ENCODE measurements at places on chromosomes 4 and X.

DNA sequence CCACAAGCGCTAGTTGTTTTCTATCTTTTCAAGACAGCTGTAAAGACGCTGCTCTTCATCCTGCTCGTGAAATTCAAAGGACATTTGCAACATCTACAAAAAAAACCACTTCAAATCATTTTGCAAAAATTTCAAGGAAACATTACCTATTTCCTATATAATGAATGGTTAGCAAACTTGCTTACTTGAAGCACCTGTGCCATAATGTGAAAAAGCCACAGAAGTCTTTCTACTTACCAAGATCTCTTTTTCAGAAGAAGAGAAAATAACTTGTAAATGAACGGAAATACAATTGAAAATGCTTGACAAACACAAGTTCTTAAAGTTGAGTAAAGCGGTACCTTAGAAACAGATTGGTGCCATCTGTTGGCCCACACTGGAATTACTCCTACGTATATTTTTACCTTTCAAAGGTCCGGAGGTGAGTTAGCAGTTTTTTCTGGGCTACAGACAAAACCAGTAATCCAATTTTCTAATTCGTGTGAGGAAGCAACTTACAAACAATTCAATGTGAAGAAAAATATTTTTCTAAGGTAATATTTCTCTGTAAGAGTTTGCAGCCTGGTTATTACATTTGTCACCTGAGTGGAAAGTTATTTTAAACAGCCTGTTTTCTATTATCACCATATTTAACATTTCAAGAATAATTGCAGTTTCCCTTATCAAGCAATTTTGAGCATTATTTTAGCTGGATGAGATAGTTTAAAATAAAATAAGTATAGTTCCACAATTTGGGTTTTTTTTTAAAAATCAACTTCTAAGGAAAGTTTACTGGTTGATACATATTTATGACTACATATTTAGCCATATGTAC, at the start of gene TLR6:
Gene TLR6 (minus strand): TSS at position 294 of the 814 bp plus-strand sequence. CDS start 27,344 bp downstream, outside the sequence.
- DNase-seq = peak; percentile 80

DNA sequence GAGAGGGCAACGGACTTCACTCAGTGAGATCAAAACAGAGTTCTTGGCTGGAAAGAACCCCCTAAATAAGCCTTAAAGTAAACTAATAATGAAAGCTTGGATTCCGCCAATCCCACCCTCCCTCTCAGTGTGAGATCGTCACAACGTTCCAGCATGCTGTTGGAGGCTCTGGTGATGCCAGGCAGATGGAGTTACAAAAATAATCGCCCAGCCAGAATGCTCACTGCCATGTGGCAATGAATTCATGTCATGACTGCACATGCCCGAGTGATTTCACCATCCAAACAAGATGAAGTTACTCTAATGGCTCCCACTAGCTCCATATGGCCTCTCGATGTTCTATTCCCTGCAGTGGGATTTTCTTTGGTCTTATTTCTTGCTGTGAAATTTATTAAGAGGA, 248.0 kb downstream of the SPATA18 start:
- no peak for DNase-seq

- DNase-seq = no peak
Measured at GRCh38 chrX:78119521-78120227, 15.6 kb downstream of the PGK1 start.

DNA sequence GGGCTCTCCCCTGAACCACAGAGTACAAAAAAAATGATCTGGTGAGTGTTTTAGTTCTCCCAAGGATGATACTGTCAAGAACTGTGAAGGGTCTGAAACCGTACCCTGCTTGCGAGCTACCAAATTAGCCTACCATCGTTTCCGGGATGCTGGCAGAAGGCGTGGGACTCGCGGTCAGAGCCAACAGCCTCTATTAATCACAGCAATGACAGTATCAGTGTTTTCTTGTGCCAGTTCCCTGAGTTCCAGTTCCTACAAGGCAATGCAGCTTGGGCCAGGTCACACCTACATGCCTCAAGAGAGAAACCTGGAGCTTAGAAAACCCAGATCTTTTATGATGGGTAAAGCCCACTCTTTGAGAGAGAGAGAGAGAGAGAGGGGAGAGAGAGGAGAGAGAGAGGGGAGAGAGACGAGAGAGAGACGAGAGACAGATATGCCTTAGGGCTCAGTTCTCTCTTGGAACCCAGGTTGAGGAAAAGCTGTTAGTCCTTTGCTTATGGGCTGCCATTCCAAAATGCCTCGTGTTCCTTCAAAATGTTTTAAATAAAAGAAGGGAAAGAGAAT, 327.8 kb downstream of the ARHGAP10 start:
- DNase-seq = no peak

DNA sequence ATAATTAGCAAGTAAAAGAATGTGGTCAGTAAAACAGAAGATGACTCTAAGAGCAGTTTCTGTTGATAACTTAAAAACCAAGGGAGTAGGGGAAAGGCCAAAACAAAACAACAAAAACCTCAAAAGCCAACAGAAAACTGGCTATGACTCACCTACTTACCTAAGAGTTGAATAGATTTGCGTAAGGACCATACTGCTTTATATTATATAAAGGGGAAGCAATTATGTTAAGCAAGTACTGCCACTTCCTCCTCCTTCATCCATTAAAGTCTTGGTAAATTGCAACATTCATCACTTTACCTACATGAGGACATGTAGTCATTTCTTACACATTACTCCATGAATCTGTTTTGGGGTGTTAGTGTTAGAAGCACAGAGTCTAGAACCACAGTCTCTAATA, 85.9 kb upstream of the FAM47A start:
- no peak for DNase-seq

- DNase-seq = no peak
Measured at GRCh38 chrX:17521871-17522693, 147.1 kb downstream of the NHS start.

DNA sequence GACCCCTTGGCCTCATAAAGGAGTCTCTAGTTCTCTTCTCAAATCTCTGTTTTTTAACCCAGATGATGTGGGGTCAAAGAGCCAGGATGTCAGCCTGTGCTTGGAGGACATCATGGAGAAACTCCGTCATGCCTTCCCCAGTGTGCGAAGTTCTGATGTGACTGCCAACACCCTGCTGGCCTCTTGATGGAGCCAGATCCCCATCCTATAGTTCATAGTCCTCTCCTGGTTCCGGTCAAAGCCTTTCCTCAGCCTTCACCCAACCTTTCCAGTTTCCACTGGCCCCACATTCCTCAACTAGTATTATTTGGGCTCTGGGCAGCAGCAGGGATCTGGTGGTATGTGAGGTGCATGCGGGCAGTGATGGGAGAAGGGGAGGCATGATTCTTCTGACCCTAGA, 30.7 kb downstream of the TAF7L start:
- DNase-seq = no peak

GRCh38 chr4:41427306-41427882, 110.6 kb upstream of the LIMCH1 start:
- DNase-seq = no peak

- DNase-seq = no peak
Measured at GRCh38 chr4:8296491-8296890, 26.9 kb downstream of the HTRA3 start.

- DNase-seq = no peak
Measured at GRCh38 chr4:153904011-153904410, 115.1 kb upstream of the SFRP2 start.

DNA sequence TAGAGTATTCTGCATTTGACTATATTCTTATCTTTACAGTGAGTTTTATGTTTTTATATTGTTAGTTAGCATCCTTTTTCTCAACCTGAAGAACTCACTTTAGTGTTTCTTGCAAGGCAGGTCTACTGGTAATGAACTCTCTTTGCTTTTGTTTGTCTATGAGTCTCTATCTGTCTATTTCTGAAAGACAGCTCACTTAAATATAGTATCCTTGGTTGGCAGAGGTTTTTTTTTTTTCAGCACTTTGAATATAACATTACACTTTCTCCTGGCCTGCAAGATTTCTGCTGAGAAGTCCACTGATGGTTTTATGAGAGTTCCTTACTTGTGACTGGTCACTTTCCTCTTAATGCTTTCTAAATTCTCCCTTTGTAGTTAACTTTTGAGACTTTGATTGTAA, 32.8 kb upstream of the C4orf54 start:
- DNase-seq = no peak

- DNase-seq = no peak
Measured at GRCh38 chr4:173130687-173131086, 37.9 kb upstream of the GALNT7 start.

DNA sequence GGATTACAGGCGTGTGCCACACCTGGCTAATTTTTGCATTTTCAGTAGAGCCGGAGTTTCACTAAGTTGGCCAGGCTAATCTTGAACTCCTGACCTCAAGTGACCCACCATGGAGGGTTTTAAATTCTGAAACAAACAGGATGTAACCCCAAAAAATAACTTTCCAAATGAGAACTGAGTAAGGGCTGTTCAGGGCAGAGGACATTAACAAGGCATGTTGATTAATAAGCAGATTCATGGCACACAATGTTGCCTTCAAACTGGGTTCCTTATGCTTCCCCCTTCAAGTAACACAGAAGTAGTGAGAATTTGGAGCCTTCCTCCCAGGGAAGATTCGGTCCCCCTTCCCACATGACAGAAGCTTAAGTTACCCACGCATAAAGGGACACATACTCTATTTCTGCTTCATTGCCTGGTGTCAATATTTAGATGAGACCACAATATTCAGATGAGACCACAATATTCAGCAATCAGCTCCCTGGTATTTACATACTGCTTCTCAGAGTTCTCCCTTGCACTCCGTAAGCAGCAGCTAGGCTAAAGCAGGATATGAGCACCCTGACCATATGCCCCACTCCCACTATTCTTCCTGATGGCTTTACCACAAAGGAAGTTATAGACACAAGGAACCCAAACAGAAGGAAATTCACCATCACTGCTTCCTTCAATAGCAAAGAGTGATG, 21.4 kb downstream of the GRSF1 start:
- no peak for DNase-seq

- no peak for DNase-seq
Measured at GRCh38 chr4:99202536-99202935, 16.5 kb downstream of the ADH6 start.

GRCh38 chr4:95106408-95106928, 348.7 kb downstream of the BMPR1B start:
- DNase-seq = no peak

- DNase-seq = no peak
Measured at GRCh38 chr4:41334182-41334581, 77.5 kb downstream of the UCHL1 start.

- no peak for DNase-seq
Measured at GRCh38 chrX:30230395-30230794, at the start of gene MAGEB3. TSS of gene MAGEB3 (plus strand) at chrX:30230657. CDS start at chrX:30235925, 5,268 bp downstream.

GRCh38 chrX:155577682-155578081, 35.1 kb downstream of the TMLHE start:
- no peak for DNase-seq

DNA sequence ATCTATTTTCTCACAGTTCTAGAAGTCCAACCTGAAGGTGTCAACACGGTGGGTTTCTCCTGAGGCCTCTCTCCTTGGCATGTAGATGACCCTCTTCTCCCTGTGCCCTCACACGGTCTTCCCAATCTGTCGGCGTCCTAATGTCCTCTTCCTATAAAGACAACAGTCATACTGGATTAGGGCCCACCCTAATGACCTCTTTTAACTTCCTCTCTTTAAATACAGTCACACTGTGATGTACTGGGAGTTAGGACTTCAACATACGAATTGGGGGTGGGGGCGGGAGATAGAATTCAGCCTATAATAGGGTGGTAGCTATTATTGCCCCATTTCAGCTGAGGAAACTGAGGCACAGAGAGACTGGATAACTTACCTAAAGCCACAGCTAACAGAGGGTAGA, 70.2 kb downstream of the SMIM20 start:
- no peak for DNase-seq

GRCh38 chr4:183182873-183183725, 84.0 kb downstream of the WWC2 start:
- peak; percentile 18 for DNase-seq

DNA sequence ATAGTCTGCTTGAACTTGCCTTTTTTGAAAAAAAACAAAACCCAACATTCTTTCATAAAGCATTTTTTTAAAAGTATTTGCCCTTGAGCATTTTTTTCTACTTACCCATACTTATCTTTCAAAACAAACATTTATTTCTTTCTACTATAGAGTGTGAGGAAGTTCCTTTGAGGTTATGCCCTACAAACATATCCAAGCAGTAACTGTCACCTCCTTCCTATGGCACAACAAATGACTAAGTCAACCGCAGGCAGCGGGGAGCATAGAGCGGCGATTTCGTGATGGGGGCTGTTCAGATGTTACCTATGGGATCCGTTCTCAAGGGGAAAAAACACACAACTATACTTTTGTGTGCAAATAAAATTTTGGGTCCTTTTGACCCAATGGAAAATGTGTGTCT, 19.4 kb downstream of the SPRY1 start:
- DNase-seq = no peak

DNA sequence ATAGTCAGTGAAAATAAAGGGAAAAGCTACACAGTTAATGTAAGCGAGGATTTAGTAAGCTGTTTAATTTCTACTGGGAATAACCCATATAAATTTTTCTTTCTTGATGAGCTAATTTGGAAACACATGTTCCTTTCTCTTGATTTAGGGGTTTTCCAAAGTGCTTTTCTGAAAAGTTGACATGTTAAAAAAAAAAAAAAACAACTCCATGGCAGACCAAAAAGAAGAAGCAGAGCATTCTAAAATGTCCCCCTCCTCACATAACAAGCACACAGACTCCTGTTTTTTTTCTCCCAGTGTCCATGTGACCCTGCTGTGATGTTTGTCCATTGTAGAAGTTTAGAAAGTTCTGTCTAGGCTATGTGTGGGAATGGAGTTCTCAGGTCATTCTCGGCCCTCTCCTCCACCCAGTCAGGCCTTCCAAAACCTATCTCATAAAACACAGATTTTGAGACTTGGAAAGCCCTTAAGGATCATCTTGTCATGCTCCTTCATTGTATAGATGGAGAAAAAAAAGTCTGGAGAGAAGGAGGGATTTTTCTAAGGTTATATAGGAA, 792 bp downstream of the CLIC2 start:
- no peak for DNase-seq

GRCh38 chrX:128781506-128781905, 729.3 kb upstream of the ACTRT1 start:
- peak; percentile 15 for DNase-seq

DNA sequence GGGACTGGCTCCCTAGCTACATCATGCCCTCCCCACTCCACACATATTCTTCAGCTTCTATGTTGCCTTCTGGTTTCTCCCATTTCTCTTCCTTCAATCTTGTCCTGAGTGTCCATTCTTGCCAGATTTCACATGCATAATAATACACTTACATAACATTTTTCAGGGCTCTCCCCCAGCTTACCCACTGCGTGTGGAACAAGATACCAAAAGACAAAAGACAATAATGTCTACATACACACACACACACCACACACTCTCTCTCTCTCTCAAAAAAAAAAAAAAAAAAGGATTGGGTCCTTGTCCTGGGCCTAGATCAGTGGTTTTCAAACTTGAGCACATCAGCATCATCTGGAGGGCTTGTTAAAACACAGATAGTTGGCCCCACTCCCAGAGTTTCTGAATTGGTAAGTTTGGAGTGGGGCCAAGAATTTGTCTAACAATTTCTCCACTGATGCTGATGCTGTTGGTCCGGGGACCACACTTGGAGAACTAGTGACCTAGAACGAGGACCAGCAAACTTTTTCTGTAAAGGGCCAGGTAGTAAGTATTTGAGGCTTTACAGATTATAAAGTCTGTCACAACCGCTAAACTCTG, 6.5 kb upstream of the SMARCA1 start:
- DNase-seq = no peak

Data from CD4-positive, alpha-beta T cell treated with Interleukin-6 at 100 ng/mL for 8 hours (primary cell).